ENCODE measurements at places on chromosomes 11 and 22.

- no peak for DNase-seq
Measured at GRCh38 chr22:44667829-44668189, 34.2 kb upstream of the PRR5 start.

DNA sequence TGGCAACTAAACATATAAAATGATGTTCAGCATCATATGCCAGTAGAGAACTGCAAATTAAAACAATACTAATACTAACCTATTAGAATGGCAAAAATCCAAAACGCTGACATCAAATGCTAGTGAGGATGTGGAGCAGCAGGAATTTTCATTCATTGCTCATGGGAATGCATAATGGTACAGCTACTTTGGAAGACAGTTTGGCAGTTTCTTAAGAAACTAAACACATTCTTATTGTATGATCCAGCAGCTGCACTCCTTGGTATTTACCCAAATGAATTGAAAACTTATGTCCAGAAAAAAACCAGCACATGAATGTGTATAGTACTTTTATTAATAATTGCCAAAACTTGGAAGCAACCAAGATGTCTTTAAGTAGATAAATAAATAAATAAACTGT lies 258.0 kb downstream of the TENM4 start:
- no peak for DNase-seq

DNA sequence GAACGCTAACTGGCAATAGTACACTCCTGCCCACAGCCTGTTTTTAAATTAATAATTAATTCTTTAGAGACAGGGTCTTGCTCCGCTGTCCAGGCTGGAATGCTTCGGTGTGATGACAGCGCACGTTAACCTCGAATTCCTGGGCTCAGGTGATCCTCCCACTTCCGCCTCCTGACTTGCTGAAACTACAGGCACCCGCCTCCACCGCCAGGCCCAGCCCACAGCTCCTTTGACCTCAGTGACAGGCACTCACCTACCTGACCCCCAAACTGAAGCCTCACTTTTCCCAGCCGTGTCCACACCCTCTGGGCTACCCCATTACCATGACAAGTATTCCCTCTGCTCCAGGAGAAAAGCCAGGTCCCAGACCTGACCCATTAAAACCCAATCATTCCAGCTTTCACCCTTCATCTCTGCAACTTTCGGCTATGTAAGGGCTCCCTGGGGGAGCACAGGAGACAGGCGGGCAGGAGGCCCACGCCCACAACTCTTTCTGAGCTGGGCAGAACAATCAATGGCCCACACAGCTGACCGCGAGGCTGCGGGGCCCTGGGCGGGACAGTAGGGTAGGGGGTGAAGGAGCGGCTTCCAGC lies 730 bp downstream of the LMNTD2 start:
- no peak for DNase-seq

DNA sequence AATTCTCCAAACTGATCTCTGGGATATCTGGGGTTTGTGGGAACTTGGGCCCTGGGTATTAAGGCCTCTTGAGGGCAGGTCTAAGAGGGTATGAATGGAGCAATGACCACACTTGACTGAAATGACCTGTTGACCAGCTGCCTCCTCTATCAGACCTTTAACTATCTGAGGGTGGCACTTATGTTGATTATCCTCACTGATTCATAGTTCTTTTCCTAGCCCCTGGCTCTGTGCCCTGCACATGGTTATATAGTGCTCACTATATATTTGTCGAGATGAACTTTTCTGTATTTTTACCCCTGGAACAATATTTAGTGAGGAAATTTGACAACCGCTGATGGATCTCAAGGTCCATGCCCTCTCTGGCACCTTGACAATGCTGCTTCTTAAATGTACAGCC lies 305.5 kb upstream of the PLET1 start:
- no peak for DNase-seq

DNA sequence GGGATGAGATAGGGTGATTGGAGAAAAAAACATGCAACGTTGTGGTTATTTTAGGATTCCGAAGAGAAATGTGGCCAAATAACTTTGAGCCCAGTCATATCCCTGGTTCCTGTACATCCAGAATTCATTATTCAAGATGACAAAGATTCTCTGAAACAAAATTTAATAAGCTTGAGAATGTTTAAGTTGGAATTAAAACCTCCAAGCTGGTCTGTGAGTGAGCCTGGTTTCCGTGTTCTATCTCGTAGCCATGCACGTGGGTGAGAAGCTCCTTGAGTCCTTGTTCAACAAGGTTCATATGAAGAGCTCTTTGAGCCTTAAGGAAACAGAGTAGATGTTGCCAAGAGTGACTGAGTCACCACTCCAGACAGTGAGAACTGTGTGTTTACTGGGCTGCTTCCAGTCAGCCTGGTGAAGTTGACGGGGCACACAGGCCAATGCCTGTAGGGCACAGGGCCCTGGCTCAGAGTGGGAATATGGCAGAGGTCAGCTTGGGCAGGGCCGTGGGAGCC lies 206.5 kb downstream of the NAV2 start:
- DNase-seq, result peak; percentile 43

DNA sequence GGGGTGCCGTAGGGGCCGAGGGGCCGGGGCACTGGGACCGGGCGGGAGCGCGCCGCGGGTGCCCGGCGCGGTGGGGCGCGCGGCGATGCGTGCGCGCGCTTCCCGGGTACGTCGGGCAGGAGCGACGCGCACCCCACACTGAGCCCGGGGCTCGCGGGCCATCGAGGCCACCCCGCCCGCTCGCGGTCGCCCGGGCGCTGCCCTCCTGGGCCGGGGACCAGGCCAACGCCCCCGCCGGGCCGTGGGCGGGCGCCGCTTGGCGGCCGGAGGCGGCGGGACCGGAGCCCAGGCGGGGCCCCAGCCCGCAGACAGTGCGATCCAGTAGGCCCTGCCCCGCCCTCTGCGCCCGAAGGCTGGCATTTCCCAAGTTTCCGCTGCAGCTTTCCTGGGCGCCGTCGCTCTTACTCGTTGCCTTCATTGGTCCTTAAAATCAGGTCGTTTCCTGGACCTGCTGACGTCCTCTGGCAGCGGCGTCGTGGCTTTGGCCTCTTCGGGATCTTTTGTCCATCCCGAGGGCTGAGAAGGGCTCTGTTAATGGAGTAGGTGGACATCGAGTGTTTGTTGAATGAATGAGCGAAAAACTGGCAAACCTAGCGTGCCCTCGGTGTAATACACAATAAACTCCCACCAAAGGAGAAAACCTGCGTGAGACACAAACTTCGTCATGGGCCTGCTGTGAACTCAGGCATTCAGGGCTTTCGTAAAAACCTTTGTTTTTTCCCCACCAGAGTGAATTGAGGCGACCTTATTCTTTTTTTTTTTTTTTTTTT lies 638 bp downstream of the PARVA start:
- DNase-seq, result peak; percentile 91

GRCh38 chr11:68337399-68337835 lies 25.0 kb downstream of the LRP5 start:
- no peak for DNase-seq

- no peak for DNase-seq
Measured at GRCh38 chr11:69312453-69313404, 18.8 kb downstream of the MYEOV start.

DNA sequence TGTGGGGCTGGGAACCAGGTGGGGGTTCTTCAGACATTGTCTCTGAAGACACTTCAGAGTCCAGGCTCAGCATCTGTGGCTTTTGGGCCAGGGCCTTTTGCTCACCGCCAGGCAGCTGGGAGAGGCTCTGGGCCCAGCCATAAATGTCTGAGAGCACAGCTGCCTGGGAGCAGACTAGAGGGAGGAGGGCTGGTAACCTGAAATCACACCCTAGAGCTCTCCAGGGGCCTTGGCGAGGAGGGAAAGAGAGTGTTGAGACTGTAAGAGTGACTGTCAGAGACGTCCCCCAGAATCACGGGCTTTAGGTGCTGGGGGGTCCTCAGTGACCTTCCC lies 4.1 kb downstream of the TRABD start:
- DNase-seq, result no peak

- no peak for DNase-seq
Measured at GRCh38 chr11:32433914-32434355, 1.4 kb downstream of the WT1 start.

DNA sequence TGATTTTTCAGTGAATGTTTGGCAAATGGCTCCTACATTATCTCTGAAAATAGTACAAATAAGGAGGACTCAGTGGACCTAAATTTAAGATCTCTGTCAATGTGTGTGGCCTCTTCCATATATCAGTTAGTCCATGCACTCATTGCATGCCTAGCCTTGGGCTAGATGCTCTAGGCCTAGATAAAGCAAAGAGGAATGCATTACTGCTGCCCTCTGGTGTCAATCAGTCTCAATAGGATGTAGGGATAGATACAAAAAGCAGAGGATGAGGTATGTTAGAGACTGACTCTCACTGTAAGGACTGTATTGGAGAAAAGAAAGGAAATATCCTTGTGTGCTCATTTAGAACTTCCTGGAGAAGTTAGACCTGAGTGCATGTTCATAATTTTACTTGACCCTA lies 42.0 kb downstream of the MS4A2 start:
- peak; percentile 32 for DNase-seq

DNA sequence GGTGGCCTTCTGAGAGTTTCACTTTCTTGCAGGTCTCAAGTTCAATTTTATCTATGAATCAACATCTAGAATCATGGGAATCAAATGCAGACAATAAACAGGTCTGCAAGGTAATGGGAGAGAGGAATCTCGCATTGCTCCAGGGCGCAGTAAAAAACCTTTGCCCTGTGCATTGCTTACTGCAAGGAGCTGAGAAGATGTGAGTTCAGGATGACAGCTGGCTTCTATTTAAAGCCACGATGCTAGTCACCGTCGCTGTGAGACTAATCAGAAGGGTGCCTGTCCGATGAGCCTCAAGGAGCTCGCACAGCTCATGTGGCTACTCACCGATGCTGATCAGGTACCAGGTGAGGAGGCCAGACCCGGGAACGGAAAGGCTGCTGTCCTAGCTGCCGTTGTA lies 30.2 kb upstream of the APOA1 start:
- DNase-seq, result no peak

- no peak for DNase-seq
Measured at GRCh38 chr11:116636341-116636929, 136.4 kb downstream of the BUD13 start.

DNA sequence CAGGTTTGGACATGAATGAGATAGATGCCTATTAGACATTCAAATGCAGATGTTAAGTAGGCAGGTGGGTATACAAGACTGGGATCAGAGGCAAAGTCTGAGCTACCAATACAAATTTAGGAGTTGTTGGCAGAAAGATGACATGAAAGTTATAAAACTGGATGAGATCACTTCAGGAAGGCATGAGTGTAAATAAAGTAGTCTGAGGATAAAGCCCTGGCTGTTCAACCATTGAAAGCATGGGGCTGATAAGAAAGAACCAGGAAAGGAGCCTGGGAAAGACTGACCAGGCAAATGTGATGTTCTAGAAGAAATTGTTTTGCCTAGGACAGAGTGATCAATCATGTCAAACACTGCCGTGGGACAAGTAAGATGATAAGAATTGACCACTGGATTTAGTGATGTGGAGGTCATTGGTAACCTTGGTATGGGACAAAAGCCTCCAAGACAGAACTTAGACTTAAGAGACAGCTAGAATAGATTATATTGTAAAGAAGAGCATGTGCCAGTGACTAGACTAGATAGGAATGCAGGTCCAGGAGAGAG lies 98.5 kb downstream of the EHF start:
- DNase-seq, result peak; percentile 23

- DNase-seq, result peak; percentile 25
Measured at GRCh38 chr11:46505741-46506482, 87.9 kb downstream of the AMBRA1 start.

DNA sequence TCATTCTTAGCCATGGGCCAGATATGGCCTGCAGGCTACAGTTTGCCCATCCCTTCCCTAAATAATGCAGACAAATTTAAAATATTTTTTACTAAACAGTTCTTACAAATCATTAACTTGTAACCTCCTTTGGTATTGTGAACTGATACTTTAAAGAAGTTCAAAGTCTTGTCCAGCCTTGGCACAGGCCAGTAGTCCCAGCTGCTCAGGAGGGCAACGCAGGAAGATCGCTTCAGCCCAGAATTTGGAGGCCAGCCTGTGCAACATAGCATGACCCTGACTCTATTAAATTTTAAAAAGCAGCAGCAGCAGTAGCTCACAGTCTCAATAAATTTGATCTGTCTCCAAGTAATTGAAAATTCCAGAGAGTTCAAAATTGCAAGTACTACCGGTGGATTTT lies 83.7 kb upstream of the ARHGAP32 start:
- DNase-seq, result no peak

- DNase-seq, result peak; percentile 85
Measured at GRCh38 chr11:64885367-64886286, 7.2 kb upstream of the EHD1 start.

GRCh38 chr22:48748860-48749554 lies 1078.7 kb downstream of the BRD1 start:
- no peak for DNase-seq

GRCh38 chr11:94647926-94648325 lies 80.8 kb downstream of the PIWIL4 start:
- DNase-seq, result no peak

DNA sequence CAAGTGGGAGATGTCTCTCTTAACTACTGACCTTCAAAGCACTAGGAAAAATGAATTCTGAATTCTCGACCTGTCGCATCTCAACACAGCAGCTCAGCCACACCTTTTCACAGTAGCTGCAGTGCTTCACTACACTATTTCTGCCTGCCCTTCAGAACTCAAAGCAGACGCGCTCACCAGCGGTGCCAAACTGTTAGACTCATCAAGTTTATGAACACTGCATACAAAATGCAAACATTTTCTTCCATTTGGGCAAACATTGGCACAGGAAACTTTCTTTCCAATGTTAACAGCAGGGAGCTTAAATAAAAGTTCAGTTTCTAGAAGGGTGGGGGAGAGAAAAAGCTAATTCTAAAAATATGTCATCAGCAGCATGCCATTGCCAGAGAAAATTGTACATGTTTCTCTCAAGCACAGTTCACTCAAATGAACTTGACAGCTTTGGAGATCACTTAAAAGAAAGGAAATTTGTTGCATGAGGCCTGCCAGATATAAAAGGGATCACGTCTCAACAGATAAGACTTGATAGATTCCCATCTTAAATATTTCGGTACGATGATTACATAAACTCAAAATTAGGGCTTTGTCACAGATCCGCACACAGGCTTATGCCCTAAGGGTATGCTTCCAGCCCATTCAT lies 82.7 kb downstream of the CADM1 start:
- DNase-seq, result no peak

DNA sequence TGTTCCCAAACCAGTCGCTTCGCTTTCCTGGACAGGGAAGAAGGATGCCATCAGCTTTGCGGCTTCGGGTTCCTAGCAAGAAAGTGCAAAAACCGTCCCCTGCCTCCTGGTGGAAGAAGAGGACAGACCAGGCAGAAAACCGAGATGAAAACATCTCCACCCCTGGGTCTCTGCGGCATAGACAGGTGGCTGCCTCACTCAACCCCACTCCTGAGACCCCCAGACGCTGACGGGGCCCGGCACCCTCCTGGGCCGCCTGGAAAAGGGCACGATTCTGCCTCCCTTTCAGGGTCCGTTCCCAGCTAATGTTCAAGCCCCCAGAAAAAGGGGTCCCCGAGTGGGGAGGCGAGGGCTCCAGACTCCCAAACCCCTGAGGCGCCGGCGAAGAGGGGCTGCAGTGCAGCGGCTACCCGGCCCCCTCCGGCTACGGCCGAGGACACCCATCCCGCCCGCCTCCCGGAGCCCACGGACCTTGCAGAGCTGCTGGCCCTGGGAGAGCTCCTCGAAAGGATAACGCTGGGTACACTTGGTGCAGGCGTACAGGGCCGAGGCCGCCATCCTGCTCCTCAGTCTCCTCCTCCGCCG lies 569 bp downstream of the FAM76B start:
- peak; percentile 71 for DNase-seq

- DNase-seq, result no peak
Measured at GRCh38 chr22:44860311-44860710, 107.9 kb downstream of the ARHGAP8 start.

- no peak for DNase-seq
Measured at GRCh38 chr22:40202225-40202944, 24.7 kb downstream of the TNRC6B start.

- DNase-seq, result peak; percentile 78
Measured at GRCh38 chr11:93570759-93571413, 27.7 kb upstream of the SMCO4 start.
